ENCODE measurements at places on chromosomes 12 and 14. TPM values are rescaled to one million over a fixed set of nuclear protein-coding genes. Genes with fewer than 3 reads are reported as not detected.

DNA sequence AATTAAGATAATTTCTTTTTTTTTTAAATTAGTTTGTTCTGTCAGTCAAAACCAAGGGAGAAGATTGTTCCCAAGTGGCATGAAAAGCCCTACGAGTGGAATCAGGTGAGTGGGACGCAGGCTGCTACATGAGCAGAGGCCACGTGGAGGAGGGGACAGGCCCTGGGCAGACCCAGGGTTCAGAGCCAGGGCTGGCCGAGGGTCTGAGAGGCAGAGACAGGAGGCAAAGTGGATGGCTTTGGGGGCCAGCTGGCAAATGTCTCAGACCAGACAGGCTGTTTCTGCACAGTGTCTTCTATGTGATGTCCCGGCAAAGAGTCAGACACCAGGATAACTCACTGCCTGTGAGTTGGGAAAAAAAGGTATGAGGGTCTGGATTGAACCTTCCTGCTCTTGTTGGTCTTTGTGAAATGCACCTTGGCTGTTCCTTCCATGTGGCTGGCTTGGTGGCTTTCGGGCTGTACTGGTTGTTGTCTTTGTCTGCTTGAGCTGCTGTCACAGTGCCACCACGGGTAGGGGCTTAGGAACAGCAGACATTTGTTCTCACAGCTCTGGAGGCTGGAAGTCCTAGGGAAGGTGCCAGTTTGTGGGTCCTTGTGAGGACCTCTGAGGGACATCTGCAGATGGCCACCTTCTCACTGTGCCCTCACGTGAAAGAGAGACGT, 35.8 kb upstream of the ASPG start:
- DNase-seq = no peak

DNA sequence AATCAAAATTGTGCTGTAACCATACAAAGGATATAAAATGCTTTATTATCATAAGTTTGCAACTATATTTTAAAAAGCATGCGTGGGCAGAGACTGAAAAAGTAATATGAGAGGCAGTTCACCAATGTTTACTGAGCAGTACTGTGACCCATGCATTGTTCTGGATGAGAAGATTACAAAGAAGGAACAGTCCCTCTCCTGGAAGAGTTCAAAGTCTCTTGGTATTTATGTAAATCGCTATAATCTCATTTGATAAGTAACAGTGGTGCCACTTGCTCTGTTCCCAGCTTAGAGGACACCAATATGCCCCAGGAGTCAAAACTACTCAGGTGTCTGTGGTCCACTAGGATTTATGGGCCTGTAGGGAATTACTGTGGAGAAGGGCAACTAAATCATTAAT, 2.1 kb upstream of the CMAS start:
- DNase-seq = no peak

DNA sequence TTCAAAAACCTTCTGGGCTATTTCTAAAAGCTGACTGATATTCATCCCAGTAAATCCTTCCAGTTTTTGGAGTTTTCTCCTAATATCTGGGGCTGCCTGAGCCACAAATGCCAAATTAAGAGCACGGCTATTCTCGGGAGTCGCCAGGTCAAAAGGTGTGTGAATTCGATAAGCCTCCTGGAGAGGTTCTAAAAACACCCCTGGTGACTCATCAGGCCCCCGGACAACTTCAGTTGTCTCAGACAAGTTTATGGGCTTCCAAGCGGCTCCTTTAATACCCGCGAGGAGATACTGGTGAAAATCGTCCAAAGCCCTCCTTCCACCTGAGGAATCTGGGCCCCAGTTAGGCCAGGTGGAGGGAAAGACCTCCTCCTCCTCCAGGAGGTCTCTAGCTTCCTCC, 677.1 kb downstream of the TMEM121 start:
- no peak for DNase-seq

GRCh38 chr12:113006641-113007040, 28.3 kb downstream of the OAS2 start:
- no peak for DNase-seq

GRCh38 chr14:103684471-103684870, 30.8 kb downstream of the XRCC3 start:
- DNase-seq = no peak

- DNase-seq = no peak
Observed at GRCh38 chr14:89489761-89490437, 72.9 kb upstream of the FOXN3 start.

GRCh38 chr14:59619061-59619460, 42.4 kb upstream of the CCDC175 start:
- DNase-seq = no peak

DNA sequence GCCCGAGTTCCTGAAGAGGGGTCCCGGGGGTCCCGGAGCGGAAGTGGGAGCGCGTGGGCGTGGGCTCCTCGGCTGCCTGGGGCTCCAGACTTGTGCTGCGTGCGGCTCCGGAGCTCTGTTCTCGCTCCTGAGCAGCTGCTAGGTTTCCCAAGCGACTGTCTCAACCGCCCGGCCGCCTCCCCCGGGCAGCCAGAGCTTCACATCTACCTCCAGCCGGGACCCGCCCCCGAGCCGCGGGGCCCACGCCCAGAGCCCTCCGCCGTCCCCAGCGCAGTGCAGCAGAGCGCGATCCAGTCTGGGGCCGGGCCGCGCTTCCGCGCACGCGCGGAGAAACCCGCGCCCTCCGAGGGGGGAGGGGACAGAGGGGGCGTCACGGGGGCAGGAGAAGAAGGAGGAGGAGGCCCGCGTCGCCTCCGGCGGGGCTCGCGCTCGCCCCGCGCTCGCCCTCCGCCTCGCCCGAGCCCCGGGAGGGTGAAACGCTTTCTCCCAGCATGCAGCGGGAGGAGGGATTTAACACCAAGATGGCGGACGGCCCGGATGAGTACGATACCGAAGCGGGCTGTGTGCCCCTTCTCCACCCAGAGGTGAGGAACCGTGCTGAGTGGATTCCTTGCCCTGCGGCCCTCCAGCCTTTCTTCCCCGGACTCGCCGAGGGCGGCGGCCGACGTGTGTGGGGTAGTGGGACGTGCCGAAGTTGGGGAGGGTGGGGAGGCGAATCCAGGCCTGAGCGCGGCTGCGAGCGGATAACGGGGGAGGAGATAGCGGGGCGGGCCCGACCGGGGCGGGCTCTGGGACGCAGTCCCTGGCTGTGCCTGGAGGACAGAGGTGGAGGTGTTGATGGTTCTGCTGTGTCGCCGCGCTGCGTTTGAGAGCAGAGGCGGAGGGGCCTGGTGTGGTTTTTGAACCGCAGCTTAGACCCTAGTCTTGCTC, at the start of gene ZDHHC17:
Gene ZDHHC17, plus strand, starts transcription at position 370 of the 930 bp plus-strand sequence. Its CDS starts 122 bp downstream, at position 492.
- DNase-seq = peak; percentile 96

Gene CIROP
- total RNA-seq = not detected

Gene KRT83
- total RNA-seq = not detected

Gene PRH2
- not detected for total RNA-seq

Gene MON2
- total RNA-seq = 51.6 TPM
